ENCODE measurements at places on chromosomes 3 and 15.

DNA sequence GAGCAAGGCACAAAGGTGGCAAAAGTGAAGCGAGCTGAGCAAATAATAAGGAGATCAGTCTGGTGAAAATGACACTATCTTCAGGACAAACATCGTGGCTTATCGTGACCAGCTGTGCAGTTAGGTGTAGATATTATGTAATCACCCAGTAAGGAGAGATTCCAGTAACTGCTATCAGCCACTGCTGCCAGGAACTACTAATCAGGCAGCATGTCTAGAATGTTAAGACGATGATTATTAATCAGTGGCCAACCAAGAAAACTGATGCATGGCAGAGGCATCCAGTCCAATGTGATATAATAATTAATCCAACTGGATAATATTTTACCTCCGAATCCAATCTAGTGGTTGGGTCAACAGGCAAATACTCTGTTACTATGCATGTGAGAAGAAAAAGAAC is 252.7 kb upstream of the ZPLD1 start:
- DNase-seq = no peak

DNA sequence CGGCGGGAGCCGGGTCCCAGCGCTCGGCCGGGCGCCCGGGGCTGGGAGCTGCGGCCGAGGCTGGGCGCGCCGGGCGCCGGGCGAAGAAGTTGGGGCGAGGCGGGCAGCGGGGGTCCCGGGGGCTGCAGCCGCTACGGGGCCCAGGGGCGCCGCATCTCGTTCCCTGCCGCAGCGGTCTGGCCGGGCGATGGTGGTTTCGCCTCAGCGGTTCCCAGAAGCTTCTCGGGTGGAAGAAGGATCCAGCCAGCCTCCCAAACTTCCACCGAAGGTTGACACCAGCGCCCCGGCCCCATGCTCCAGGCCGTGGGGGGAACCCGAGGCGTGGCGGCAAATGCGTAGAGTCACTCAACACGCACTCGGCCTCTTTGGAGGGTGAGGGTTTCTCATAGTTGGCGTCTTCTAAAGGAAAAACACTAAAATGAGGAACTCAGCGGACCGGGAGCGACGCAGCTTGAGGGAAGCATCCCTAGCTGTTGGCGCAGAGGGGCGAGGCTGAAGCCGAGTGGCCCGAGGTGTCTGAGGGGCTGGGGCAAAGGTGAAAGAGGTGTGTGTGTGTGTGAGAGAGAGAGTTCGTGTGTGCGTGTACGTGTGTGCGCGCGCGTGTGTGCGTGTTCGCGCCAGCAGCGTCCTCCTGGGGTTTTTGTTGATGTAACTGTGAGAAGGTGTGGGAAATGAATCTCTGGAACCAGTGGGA is 940 bp downstream of the BOC start:
- DNase-seq = no peak

DNA sequence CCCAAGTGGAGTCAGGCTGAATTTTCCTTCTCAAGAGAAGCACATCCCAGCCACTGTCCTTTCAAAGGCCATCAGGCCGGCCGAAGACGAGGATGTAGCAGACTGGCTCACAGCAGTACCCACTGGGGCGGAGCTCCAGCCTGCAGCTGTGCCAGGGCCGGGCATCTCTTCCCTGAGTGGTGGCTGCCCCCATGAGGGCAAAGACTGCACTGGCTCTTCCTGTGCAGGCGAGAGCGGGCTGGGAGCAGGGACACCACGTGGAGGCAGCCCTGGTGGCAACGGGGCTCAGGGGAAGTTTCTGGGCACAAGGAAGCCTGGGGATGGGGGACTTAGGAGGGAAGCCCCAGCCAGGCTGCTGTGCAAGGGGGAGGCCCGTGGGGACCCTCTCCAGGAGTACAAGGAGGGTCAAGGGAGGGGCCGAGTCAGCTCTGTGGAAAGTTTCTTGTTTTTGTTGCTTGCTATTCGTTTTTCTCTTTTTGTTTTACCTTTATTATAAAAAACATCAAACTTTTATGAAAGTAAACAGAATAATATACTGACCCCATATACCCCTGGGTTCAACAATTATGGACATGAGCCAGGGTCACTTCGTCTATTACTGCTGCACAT is 66.1 kb downstream of the RPN1 start:
- DNase-seq = peak; percentile 56

- no peak for DNase-seq
Observed at GRCh38 chr3:26682406-26682805, 59.8 kb downstream of the LRRC3B start.

DNA sequence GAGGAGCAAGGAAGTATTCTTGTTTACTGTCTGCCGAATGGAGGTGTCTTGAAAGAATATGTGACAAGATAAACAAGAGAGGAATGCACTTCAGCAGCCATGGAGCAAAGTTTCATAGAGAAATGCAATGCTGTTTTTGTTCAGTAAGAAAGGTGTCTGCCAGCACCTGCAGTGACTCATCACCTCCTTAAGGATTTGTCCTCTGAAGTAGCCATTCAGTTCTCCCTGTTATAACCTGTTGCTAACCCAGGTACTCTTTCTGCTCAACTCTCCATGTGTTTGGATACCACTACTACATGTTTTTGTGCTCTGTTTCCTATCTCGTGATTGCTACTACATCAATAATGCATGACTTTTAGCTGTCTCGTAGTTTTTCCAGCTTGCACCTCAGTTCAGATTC is 328.9 kb downstream of the CHL1 start:
- DNase-seq = no peak

GRCh38 chr3:76811418-76811817 is 228.5 kb upstream of the ROBO2 start:
- DNase-seq = no peak

DNA sequence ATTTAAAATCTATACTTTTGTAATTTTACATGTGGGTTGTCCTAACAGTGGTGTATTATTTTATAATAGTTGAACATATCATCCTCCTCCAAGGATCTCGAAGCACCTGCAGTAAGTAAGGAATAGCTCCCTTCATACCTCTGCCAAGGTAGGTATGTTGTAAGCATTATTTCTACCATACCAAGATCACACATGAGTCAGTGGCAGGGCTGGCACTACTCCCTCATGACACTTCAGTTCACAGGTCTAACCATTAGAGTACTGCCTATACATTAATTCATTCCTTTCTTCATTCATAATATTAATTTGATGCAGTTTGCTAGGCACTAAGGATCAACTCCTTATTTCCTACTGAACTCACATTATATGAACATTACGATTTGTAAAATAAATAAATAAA is 11.9 kb upstream of the LEKR1 start:
- no peak for DNase-seq

DNA sequence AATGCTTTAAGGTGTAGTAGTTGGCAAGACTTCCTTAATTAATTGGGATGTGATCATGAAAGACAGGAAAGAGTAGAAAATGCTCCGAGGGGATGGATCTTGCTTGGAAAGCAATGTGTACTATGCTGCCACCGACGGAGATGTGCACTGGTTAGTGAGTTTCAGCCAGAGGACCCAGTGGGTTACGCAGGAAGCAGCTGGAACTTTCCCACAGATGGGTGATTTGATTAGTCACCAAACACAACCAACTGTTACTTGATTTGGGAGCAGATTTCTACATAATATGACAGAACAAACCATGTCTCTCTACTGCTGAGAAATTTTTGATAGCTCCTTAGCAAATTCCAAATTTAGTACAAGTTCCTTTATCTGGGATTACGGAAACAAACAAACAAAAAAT is 245.4 kb upstream of the MCTP2 start:
- no peak for DNase-seq

- no peak for DNase-seq
Observed at GRCh38 chr15:80970658-80971057, 19.0 kb downstream of the MESD start.

- no peak for DNase-seq
Observed at GRCh38 chr3:177604181-177604580, 406.9 kb upstream of the TBL1XR1 start.

DNA sequence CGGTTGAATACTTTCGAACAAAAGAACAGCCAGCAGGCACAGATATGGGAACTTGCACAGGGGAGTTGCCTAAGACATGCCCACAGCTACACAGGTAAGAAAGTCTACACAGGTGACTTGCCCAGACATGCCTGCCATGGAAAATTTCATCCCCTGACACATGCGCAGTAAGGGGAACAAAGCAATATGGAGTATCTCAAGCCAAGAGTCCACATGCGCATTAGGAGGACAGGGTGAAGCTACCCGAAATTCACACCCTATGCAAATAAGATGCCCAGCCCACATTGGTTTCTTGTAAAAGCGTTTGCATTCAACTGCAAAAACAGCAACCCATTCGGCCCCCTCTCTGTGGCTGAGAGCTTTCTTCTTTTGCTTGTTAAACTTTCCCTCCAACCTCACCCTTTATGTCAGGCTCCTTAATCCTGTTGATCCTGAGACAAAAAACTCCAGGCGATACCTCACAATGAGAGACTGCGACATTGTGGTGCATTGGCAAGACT is 49.3 kb upstream of the TRPM1 start:
- DNase-seq = no peak

DNA sequence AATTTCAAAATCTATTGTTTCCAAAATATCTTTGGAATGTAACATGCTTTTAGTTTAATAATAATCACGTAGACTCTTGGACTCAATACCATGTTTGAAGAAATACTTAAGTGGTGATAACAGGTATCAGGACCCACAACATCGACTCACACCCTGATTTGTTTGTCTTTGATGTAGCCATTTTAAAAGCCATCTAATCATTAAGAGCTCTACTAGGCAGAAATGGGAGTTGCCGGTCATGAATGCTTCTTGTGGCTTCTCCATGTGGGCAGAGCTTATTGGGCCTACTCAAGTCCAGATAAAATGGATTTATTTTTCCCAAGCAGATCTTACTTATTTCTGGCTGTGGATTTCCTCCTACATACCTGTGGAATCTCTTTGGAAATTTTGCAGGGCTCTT is 261.6 kb upstream of the NR2F2 start:
- no peak for DNase-seq

GRCh38 chr15:75985971-75986370 is 26.3 kb downstream of the NRG4 start:
- DNase-seq = no peak

- DNase-seq = no peak
Observed at GRCh38 chr3:169266351-169266750, 397.2 kb downstream of the MECOM start.

- DNase-seq = no peak
Observed at GRCh38 chr15:80660119-80660518, 35.0 kb upstream of the ABHD17C start.

GRCh38 chr3:120601554-120601953 is 5.4 kb downstream of the NDUFB4 start:
- DNase-seq = no peak

GRCh38 chr15:52379395-52380106 is 83.9 kb upstream of the MYO5C start:
- peak; percentile 5 for DNase-seq

- no peak for DNase-seq
Observed at GRCh38 chr3:47319956-47320355, 37.2 kb downstream of the KLHL18 start.

DNA sequence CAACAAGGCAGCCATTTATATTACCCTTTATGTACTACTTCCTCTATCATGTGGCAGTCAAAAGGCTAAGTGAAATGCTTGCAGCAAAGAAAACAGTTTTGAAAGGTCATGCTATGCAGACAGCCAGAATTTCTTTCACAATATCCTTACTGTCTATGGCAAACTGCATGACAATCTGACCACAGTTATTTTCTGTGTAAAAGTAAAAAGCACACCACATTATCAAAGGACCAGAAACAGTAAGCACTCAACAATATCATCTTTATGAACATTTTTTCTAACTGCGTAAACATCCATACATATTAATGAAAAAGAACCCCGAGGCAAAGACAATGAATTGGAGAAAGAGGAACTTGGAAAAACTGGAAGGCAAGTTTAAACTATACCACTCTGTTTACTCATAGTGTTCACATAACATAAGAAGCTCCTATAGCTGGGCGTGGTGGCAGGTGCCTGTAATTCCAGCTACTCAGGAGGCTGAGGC is 47.9 kb downstream of the PIK3CB start:
- no peak for DNase-seq

DNA sequence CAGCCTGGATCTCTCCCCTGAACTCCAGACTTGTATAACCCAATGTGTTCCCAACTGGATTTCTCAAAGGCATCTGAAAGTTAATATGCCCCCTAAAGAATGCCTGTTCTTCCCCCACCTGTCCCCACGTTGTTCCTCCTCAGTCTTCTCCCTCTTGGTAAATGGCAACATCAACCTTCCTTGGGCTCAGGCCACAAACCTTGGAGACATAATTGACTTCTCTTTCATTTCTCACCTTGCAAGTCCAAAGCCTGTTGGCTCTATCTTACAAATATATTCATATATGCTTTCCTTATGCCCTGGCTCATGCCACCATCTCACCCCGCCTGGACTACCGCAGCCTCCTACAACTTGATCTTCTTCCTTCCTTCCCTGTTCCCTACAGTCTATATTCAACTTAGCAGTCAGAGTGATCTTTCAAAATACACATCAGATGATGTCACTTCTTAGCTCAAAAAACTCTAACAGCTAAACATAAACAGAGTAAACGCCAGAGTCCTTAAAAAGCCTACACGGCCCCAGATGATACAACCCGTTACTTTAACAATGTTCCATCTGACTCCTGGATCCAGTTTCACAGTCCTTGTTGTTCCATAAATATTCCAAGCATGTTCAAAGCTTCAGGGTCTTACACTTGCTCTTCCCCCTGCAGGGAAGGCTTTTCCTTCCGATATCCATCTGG is 66.2 kb downstream of the ETV5 start:
- no peak for DNase-seq

- no peak for DNase-seq
Observed at GRCh38 chr3:117052395-117052794, 342.8 kb downstream of the TUSC7 start.

- no peak for DNase-seq
Observed at GRCh38 chr3:114272271-114272670, 21.6 kb upstream of the TIGIT start.

GRCh38 chr3:132256989-132257388 is 60.2 kb upstream of the ACP3 start:
- no peak for DNase-seq

DNA sequence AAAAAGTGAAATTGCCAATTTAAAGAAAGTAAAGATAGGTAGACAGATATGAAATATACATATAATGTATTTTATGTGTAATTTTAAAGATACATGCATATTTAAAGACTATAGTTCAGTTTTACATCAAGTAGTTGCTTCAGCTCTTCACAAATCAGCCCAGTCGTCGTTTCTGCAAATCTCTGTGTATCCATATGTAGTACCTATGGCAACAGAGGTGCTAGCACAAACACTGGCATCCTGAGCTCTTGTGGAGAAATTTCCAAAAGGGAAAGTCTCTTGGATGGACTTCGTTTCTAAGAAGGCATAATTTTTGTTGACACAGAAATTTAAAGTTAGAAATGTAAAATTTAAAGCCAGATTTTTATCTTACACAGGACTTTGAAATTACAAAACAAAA is 1284.7 kb downstream of the ROBO1 start:
- DNase-seq = no peak

DNA sequence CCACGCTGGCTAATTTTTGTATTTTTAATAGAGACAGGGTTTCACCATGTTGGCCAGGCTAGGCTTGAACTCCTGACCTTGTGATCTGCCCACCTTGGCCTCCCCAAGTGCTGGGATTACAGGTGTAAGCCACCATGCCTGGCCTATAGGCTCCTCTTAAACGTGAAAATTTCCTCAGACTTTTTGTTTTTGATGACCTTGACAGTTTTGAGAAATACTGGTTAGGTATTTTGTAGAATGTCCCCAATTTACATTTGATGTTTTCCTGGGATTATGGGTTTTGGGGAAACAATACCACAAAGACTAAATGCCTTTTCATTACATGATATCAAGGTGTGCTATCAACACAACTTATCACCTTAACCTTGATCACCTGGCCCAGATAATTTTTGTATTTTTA is 20.7 kb downstream of the BCL2A1 start:
- DNase-seq = no peak
